ENCODE measurements at places on chromosomes 2 and 18.

- DNase-seq = peak; percentile 91
Observed at GRCh38 chr18:55405893-55406406, 182.0 kb downstream of the TCF4 start.

- DNase-seq = no peak
Observed at GRCh38 chr2:10377052-10377746, 70.9 kb downstream of the ODC1 start.

DNA sequence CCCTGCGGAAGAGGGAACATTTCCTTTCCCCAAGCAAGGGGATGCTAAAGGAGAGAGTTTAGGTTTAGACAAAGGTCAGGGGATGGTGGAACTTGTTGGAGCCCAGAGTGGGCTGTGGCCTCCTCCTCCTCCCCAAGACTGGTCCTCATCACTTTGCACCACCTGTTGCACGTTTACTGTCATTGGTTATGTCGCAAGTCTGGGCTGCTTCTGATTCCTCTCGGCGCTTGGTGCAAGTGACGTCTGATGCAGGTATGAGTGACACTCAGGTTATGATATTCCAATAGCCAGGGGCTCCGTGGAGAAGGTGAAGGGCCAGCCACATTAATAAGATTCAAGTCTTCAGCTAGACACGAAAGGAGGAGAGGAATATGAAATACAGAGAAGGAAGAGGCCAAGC is 59.8 kb downstream of the TSN start:
- no peak for DNase-seq

GRCh38 chr2:120132691-120133090 is 90.5 kb downstream of the TMEM185B start:
- DNase-seq = no peak

GRCh38 chr2:100736121-100736915 is 83.6 kb upstream of the NPAS2 start:
- no peak for DNase-seq

GRCh38 chr2:39933196-39933595 is 154.1 kb upstream of the THUMPD2 start:
- no peak for DNase-seq

DNA sequence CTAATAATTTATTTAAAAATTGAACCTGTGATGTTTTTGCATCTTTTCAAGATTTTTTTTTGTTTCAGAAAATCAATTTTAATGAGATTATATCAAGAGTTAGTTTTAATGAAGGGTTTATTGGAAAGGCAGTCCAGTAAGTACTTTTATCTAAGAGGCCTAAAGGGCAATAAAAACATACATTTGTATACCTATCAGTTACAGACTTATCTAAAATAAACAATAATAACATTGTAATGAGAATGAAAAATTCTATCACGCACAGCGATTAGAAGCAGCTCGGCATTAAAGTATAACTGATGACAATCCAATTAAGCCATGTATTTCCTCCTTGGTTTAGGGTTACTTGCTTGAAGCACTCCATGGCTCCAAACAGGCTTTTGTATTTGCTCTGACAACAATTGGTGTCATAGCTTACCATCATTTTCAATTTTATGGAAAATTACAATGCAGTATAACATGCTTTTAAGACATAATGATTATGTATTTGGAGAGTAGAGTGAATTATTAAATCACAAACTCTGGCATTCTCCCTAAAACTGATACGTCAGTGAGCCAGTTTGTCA is 629.4 kb downstream of the TSN start:
- DNase-seq = no peak

DNA sequence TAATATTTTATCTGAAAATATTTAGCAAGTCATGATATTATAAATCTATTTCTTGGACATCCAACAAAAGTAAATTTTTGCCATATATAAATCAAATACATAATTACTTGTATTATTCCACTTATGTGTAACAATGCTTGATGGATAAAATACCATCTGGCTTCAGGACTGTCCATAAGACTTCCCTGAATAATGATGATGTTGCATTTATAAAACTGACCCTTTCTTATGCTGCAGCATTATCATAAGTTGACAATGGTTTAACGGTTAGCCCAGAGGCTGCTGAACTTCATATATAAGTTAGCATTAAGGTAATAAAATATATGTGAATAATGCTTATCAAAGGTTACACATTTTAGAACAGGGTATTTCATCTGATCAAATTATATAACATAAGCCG is 95.4 kb downstream of the CDH2 start:
- no peak for DNase-seq

- DNase-seq = no peak
Observed at GRCh38 chr2:221346411-221346810, 225.7 kb downstream of the EPHA4 start.

DNA sequence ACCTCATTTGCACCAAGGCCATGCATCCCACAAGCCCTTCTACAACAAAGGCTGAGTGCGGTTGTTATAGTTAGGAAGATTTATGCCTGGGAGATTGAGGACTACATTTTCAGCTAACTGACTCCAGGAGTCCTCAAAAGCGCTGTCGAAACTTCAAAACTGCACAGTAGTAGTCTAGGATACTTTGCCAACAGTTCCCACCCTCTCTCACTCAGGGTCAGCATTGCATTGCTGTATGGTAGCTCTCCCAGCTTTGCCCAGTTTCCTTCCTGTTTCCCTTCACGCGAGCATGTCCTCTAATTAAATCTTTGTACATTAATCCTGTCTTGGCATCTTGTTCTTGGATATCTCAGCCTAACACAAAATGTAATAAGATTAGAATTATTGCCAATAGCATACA is 420.6 kb upstream of the UBE2E3 start:
- no peak for DNase-seq

- DNase-seq = no peak
Observed at GRCh38 chr2:28644760-28645159, 106.9 kb upstream of the PPP1CB start.

- no peak for DNase-seq
Observed at GRCh38 chr2:148218326-148219075, 197.6 kb downstream of the MBD5 start.

DNA sequence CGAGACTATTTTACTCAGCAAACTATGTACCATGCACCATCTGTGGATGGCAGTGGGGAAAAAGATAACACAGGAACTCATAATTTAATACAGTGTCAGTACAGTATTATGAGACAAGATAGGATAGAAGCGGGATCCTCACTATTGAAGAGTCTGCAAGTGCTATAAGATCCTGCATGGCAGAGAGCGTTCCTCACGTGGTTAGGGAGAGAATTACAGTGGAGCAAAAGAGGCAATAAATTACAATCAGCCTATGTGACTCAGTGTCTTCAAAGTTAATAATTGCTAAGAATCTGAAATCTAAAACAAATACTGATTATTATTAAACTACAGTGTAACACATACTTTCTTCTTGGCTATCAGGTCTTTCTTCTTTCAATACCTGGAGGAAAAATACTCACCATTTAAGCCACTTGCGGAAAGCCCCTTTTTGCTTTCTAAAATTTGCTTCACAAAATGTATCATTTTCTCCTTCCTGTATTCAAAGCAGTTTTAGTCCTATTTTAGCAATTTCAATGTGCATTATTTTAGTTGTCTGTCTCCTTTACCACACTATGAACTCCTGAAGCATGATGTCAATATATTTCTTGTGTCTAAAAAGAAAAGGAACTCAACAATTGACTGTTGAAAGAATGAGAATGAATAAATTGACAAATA is 342.9 kb downstream of the SPAG16 start:
- DNase-seq = no peak

GRCh38 chr2:5914811-5915611 is 222.8 kb downstream of the SOX11 start:
- DNase-seq = no peak

GRCh38 chr2:212539072-212539880 is 674 bp upstream of the ERBB4 start:
- no peak for DNase-seq

GRCh38 chr2:171706152-171706803 is 19.0 kb downstream of the DYNC1I2 start:
- DNase-seq = no peak

DNA sequence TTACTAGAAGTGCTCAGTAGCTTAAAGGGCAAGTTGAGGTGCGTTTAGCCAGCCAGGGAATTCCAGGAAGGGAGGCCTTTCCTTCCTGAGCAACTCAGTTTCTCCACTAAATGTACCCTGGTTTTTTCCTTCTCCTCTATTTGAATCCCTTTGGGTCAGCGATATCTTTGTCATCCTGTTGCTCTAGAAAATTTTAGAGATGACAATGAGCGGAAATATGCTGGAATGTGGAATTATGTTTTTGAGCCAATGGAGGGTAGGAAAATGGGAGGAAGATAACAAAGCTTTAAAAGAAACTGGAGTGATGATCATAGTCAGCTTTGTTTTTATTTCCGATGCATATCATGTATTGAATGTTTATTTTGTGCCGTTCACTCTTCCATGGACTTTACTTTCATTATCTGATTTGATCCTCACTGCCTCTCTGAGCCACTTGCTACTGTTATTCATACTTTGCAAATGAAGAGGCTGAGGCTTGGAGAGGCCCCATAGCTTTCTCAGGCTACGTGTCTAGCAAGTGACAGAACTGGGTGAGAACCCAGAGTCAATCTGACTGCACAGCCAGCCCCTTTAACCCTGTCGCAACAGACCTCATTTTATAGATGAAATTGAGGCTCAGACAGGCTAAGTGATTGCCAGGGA is 67.3 kb downstream of the NTSR2 start:
- no peak for DNase-seq

DNA sequence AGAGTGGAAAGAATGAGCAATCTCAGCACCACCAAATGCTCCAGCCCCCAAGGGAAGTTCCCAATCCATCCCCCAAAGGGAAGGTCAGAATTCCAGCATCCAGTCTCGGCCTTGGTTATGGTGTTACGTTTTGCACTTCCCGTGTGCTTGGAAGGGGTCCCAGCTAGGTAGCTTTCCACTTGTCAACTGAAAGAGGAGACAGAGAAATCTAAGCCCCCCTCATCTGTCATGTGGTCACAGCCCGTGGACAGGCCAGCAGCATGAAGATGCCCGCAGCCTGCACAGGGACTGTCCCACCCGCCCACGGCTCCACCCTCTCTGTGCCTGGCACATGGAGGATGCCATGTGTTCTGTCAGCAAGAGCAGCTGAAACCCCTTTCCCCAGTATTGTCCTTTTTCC is 32.1 kb downstream of the RHOB start:
- DNase-seq = no peak

DNA sequence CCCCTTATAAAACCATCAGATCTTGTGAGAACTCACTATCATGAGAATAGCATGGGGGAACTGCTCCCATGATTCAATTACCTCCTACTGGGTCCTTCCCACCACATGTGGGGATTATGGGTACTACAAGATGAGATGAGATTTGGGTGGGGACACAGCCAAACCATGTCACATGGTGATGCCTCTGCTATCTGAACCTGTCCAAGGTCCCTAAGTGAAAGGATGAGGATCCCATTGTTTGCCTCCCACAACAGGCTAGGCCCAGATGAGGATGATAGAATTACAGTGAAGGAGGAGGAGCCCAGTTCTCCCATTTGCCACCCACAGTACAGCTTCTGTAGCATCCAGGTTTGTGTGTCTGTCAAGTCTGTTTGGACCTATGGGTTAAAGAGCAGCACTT is 65.4 kb downstream of the PRKCE start:
- DNase-seq = no peak

DNA sequence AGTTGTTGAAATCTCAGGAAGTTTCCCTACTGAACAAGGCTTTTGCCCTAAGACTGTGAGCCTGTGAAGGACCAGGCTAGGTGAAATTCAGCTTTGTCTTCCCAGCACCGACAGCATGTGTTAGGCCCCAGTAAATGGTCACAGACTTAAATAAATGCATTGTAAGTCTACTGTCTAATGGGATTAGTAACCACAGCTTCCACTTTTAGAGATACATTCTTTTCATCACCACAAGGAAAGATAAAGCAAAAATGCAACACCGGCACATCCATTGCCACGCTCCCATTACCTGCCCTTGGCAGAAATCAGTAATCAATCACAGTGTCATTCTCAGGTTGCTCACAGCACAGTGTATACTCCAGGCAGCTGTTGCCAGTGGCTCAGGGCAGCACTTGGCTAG is 59.3 kb downstream of the CRACDL start:
- DNase-seq = no peak

DNA sequence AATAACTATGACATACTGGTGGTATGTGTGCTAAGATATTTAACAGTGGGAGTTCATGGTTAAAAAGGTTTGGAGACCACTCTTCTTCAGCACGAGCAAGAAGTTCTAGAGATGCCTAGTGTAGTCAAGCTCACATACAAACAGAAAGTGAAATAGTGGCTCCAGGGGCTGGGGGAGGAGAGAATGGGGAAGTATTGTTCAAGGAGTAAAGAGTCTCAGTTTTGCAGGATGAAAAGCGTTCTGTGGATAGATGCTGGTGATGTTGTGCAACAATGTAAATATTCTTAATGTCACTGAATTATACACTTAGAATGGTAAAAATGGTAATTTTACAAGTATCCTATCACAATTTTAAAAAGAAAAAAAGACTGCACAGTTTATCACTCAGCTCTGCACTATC is 29.0 kb upstream of the EPAS1 start:
- DNase-seq = no peak

DNA sequence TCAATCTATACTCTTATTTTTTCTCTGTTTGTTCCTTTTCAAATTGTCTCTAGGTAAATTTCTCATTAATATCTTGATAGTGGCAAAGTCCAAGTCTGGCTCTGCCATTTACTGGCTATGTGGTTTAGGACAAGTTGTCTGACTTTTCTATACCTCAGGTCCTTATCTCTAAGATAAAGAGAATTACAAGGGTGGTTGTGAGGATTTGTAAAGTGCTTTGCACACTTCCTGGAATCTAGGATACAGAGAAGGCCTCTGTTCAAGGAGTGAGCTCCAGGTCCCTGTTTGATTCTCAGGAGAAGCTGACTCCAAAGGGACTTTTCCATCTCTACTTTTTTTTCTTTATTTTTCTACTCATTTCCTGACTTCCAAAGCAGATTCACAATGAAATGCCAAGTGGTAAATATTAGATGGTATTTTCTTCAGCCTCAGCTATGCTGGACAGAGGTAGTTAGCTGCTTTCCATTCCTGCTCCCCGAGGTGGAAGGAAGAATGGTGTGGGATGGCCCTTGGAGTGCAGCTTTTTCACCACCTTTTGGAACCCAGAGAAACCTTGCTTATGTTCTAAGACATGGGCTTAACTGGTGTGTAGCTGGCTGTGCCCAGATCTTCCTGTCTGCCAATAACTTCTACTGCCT is 90.5 kb downstream of the GALNT1 start:
- DNase-seq = no peak

Measured in SJSA1 (cell line).